Articular chondrocyte of knee joint (primary cell): ENCODE measurements at places on chromosomes 1 and 21. TPM values are rescaled to one million over a fixed set of nuclear protein-coding genes. Genes with fewer than 3 reads are reported as not detected.

Gene CIART
- 13.1 and 14.1 TPM in 2 replicates for total RNA-seq

Gene HSPB7
- total RNA-seq = 13.2 and 19.6 TPM in 2 replicates

Gene NMNAT2
- 0.11 TPM in 1 of 2 replicates, not detected in the other for total RNA-seq

Gene CXADR
- total RNA-seq = under 0.01 TPM in 1 of 2 replicates, not detected in the other

Gene PLXNA2
- total RNA-seq = 10.6 and 14.4 TPM in 2 replicates

Gene ORC1
- 2.4 and 3.7 TPM in 2 replicates for total RNA-seq
